ENCODE measurements at places on chromosomes 16 and 17. TPM values are rescaled to one million over a fixed set of nuclear protein-coding genes. Genes with fewer than 3 reads are reported as not detected.

The GPRC5B gene
- total RNA-seq: 41.9 TPM

The DPEP3 gene
- total RNA-seq: not detected

The CCDC200 gene
- total RNA-seq: not detected

- H3K27me3 ChIP-seq: no peaks in the 10 kb centered on the region
- peak overlapping the region; percentile 87 for H3K4me3 ChIP-seq
- peaks cover 26% of the 10 kb centered on the region for H3K4me1 ChIP-seq
- peak overlapping the region; percentile 97 for H3K27ac ChIP-seq
Observed at GRCh38 chr17:39461926-39462569, 762 bp downstream of the CDK12 start.

GRCh38 chr17:66829883-66830282 lies 5.0 kb upstream of the CACNG5 start:
- no peaks in the 10 kb centered on the region for H3K36me3 ChIP-seq
- no peak for DNase-seq
- no peak overlapping the region for H3K4me3 ChIP-seq
- H3K27me3 ChIP-seq: peaks cover 13% of the 10 kb centered on the region
- H3K4me1 ChIP-seq: no peaks in the 10 kb centered on the region
- H3K27ac ChIP-seq: no peak overlapping the region

DNA sequence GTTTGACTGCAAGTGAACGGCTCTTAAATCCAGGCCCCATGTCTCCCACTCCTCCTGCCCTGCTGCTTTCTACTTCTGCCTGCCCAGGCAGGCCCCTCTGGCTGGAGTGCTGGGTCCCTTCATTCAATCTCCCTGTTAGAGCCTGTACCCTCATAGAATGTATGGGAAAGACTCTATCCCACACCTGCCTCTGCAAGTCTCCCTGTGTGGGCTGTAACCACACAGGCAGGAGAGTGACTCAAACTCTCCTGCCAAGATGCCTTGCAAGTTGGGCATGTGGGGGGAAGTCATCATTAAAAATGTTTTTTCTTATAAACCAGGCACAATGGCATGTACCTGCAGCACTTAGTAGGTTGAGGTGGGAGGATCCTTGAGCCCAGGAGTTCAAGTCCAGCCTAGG lies 77.5 kb downstream of the PLXDC1 start:
- no peaks in the 10 kb centered on the region for H3K27me3 ChIP-seq
- DNase-seq: no peak
- H3K4me1 ChIP-seq: no peaks in the 10 kb centered on the region

DNA sequence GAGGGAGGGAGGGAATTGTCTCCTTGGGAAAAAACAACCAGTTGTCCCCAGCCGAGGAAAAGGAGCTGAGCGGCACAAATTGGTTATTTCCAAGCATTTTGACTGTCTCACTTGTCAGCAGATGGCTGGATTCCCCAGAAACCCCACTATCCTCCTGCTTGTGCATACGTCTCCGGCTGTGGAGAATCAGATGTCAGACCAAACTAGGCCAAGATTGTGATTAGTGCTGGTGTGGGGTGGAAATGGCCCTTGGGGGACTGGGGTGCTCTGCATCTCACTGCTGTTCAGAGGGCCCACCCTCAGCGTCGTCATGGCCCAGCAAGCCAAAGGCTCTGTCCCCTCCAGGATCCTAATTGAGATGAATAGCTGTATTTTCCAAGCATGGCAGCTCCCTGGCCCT lies 131.7 kb upstream of the HSBP1 start:
- no peaks in the 10 kb centered on the region for H3K36me3 ChIP-seq
- no peak for DNase-seq
- no peak overlapping the region for H3K27ac ChIP-seq
- H3K4me3 ChIP-seq: no peak overlapping the region
- no peaks in the 10 kb centered on the region for H3K27me3 ChIP-seq

The TAC4 gene
- total RNA-seq: not detected

The MT1F gene
- not detected for total RNA-seq

GRCh38 chr17:78617511-78618061 lies 40.4 kb upstream of the DNAH17 start:
- H3K36me3 ChIP-seq: no peaks in the 10 kb centered on the region
- H3K27ac ChIP-seq: peak overlapping the region; percentile 80
- H3K4me3 ChIP-seq: no peak overlapping the region
- peaks cover 19% of the 10 kb centered on the region for H3K4me1 ChIP-seq

The METTL2A gene
- total RNA-seq: 12.6 TPM

- H3K4me1 ChIP-seq: peaks cover 8% of the 10 kb centered on the region
- H3K27me3 ChIP-seq: no peaks in the 10 kb centered on the region
- H3K4me3 ChIP-seq: no peak overlapping the region
- peak overlapping the region; percentile 20 for H3K27ac ChIP-seq
- DNase-seq: no peak
- H3K36me3 ChIP-seq: peaks cover 86% of the 10 kb centered on the region
Observed at GRCh38 chr17:2694381-2695242, 17.0 kb downstream of the CLUH start.

DNA sequence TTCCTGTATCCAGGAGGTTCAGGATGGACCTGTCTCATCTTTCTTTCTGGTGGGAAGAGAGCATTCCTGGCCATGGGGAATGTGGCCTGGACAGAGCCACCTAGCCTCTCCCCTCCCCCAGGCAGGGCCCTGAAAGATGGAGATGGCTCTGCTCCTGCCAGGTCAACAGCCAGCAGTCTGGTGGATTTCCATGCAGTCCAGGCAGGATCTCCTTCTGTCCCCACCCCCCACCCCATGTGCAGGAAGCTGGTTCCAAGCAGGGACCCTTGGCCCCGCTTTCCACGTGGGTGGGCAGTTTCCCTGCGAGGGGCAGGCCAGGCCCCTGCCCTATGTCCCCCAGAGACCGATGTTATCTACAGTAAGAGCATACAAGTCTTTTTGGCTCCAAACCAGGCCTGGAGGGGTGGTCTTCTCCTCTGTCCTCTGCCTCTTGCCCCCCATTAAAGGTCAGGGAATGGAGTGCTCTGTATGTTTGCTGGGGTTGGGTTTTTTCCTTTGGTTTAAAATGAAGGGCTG lies 240.5 kb downstream of the SEC14L1 start:
- H3K27ac ChIP-seq: no peak overlapping the region
- DNase-seq: no peak
- peaks cover 96% of the 10 kb centered on the region for H3K4me1 ChIP-seq

DNA sequence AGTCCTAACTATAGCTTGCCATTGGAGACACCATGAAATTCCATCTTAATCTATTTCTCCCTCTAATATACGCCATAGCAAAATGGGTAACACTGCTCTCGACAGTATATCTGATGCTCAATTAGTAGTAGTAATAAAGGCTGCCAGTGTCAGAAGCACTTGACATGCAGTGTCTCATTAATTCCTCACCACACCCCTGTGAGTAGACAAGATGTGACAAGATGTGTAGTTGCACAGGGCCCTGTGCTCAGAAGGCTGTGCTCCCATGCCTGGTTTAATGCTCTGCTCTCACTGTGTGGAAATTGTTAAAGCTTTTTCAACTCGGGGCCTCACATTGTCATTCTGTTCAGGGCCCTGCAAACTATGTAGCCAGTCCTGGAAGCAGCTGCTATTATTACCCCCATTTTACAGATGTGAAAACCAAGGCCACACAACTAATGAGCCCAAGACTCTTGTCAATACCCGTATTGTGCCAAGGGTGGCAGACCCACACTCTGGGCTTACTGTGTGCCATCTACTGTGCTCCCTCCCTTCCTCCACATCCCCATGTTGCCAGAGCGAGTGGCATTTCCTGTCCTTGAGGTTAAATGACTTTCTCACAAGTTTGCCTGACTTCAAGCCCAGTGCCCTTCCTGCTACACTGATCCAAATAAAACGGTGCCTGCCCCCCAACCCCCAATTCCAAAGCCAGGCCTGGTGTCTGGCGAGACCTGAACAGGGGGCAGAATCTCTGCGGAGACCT lies 287.3 kb upstream of the CCL2 start:
- peaks cover 6% of the 10 kb centered on the region for H3K4me1 ChIP-seq
- H3K36me3 ChIP-seq: no peaks in the 10 kb centered on the region
- DNase-seq: no peak
- H3K4me3 ChIP-seq: no peak overlapping the region

The C17orf100 gene
- not detected for total RNA-seq
